Psoas muscle (tissue), 8 donors: ENCODE measurements at places on chromosomes 1 and 21. TPM values are rescaled to one million over a fixed set of nuclear protein-coding genes. Genes with fewer than 3 reads are reported as not detected.

The OBSCN gene
- 1,869 TPM for total RNA-seq

The ANKRD13C gene
- total RNA-seq: 18.1 TPM

The DMRTA2 gene
- total RNA-seq: not detected

The CELA3B gene
- total RNA-seq: 0.42 TPM

The DCST1 gene
- total RNA-seq: not detected

The CNKSR1 gene
- total RNA-seq: 54.8 TPM

The TACSTD2 gene
- 0.12 TPM for total RNA-seq

The GJA4 gene
- total RNA-seq: 9.1 TPM

The ERICH3 gene
- total RNA-seq: not detected

The MYOG gene
- 171 TPM for total RNA-seq

The MRPL39 gene
- 44.5 TPM for total RNA-seq

DNA sequence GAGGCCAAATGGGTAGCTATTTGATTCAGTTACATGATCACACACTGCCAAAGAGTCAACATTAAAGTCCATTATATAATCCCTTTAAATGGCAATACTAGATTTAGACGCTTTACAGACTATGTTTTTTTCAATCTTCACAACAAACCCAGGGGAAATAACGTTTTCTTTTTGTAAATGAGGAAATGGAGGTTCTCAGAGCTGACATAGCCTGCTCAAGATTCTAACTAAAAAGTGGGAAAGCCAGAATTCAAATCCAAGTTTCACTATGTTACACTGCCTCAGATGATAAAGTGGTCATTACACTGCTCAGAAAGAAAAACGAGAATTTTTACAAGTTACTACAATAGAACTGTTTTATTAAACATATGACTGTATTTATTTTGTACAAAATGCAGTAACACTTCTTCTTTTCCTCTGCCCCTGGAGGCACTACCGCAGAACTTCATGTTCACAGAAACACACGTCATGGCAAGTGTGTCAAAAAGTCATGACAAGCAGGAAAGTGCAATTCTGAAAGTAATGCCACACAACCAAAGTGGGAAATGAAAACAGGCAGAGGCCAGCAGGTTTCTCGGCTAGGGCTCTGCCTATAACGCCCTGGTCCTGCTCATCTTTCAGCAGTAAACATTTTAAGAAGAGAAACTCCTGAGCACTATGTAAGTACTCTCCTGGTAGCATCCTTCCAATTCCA lies 19.0 kb downstream of the THEMIS2 start:
- H3K36me3 ChIP-seq: peaks cover 84% of the 10 kb centered on the region
- H3K27ac ChIP-seq: peak overlapping the region; percentile 36
- H3K27me3 ChIP-seq: no peaks in the 10 kb centered on the region
- DNase-seq: no peak
- no peaks in the 10 kb centered on the region for H3K4me1 ChIP-seq

DNA sequence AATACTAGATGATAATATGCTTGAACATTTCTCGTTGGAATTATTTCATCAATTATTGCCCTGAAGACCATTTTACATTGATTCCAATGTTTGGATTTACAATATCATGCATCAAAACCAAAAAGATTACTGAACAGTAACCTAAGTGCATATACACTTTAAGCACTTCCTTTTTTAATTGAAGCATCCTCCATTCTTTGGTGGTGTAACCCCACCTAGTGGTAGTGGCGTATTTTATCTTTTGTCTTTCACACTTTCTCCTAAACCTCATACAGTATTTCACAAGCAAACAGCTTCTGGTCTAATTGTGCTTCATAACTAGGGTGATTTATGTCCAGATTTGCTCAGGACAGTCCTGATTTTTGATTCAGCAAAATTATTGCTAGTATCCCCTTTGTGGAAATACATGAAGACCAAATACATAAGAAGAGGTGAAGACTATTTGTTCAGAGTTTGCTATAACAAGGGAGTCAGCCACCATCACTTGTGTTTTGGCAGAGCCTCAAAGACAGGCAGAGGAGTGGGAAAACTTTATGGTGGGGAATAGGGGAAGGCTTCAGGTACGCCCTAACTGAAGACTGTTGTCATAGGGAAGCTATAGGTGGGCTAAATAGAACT lies 3.4 kb upstream of the NVL start:
- H3K36me3 ChIP-seq: no peaks in the 10 kb centered on the region
- no peak for DNase-seq
- peaks cover 3% of the 10 kb centered on the region for H3K27me3 ChIP-seq
- H3K4me1 ChIP-seq: peaks cover 15% of the 10 kb centered on the region
- no peak overlapping the region for H3K4me3 ChIP-seq

DNA sequence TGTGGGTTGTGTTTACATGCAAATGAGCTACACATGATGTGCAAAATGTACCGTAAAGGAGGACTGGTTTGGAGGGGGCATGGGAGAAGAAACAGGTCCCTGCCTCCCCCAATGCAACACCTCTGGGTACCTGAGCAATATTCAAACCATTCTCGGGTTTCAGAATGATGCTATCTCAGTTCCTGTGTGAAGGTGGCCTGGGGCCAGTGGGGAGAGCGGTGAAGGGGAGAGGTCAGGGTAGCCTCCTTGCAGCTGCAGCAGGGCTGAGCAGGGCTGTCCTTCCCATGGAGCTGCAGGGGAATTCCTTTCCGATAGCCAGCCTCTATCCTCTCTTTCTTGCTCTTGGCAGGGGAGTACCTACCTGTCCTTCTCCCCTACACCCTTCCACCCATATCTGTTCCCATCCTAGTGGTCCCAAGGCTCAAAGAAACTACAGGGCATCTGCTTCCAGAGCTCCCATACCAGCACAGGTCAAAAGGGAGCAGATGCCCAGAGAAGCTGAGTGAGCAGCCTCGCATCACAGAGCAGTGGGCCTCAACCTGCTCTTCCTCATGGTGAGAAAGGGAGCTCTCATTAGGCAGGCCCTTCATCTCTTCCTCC lies 11.9 kb downstream of the MEF2D start:
- H3K36me3 ChIP-seq: peaks cover 22% of the 10 kb centered on the region
- peak overlapping the region; percentile 98 for H3K4me3 ChIP-seq
- H3K27me3 ChIP-seq: no peaks in the 10 kb centered on the region
- peaks cover 91% of the 10 kb centered on the region for H3K4me1 ChIP-seq
- DNase-seq: no peak

GRCh38 chr1:231866392-231867331 lies 240.1 kb downstream of the DISC1 start:
- no peaks in the 10 kb centered on the region for H3K36me3 ChIP-seq
- no peaks in the 10 kb centered on the region for H3K27me3 ChIP-seq
- H3K4me3 ChIP-seq: no peak overlapping the region
- H3K27ac ChIP-seq: no peak overlapping the region
- H3K4me1 ChIP-seq: peaks cover 9% of the 10 kb centered on the region

GRCh38 chr1:240413732-240414131 lies 198.2 kb downstream of the GREM2 start:
- no peaks in the 10 kb centered on the region for H3K36me3 ChIP-seq
- no peak for DNase-seq
- no peak overlapping the region for H3K27ac ChIP-seq
- H3K4me1 ChIP-seq: no peaks in the 10 kb centered on the region
- no peak overlapping the region for H3K4me3 ChIP-seq

DNA sequence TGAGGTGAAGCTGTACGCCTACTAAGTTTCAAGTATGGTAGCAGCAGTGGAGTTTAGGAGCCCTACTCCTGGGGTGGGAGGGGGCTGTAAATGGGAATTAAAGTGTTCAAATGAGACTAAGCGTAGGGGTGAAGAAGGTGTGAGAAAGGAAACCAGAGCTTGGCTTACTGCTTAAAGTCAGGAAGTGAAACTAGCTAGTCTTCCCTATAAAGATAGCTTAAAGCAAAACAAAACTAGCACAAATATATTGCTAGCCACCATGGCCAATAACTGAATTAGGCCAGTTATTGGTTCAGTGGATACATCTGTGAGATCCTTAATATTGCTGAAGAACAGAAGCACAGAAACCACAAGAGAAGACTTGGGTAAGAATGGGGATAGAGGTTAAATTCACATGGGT lies 492.2 kb upstream of the PKN2 start:
- DNase-seq: no peak
- no peak overlapping the region for H3K27ac ChIP-seq
- H3K4me1 ChIP-seq: no peaks in the 10 kb centered on the region
- H3K36me3 ChIP-seq: no peaks in the 10 kb centered on the region

- DNase-seq: no peak
- no peak overlapping the region for H3K4me3 ChIP-seq
- no peaks in the 10 kb centered on the region for H3K27me3 ChIP-seq
Observed at GRCh38 chr1:199667089-199667488, 360.4 kb upstream of the NR5A2 start.

- no peaks in the 10 kb centered on the region for H3K27me3 ChIP-seq
- no peaks in the 10 kb centered on the region for H3K4me1 ChIP-seq
- no peak for DNase-seq
- H3K4me3 ChIP-seq: no peak overlapping the region
- no peaks in the 10 kb centered on the region for H3K36me3 ChIP-seq
Observed at GRCh38 chr21:15333951-15334350, 269.2 kb upstream of the NRIP1 start.

DNA sequence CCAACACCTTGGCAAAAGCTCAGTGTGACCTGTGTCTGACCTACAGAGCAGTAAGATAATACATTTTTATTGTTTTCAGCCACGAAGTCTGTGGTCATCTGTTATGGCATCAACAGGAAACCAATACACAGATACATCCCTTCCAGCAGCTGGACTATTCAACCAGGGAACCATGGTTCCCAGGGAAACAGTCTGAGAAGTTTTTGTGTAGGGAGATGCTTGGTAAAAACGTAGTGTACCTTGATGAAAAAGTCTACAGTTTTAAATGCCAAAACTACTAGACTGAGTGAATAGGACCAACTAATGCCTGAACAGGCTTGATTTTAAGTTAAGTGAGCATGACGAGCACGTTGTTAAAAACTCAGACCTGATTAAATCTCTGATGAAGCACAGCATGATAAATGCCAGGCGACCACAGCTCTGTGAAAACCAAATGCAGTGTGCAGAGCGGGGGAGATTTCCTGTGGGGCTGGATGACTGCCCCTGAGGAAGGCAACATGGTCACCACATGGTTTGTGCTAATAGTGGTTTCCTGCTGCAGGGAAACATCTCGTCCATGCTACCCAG lies 228.9 kb downstream of the TNR start:
- no peak overlapping the region for H3K4me3 ChIP-seq
- H3K27me3 ChIP-seq: no peaks in the 10 kb centered on the region
- DNase-seq: no peak
- no peaks in the 10 kb centered on the region for H3K4me1 ChIP-seq
- H3K27ac ChIP-seq: no peak overlapping the region
- H3K36me3 ChIP-seq: no peaks in the 10 kb centered on the region

GRCh38 chr1:183915625-183916510 lies 110.9 kb downstream of the RGL1 start:
- H3K36me3 ChIP-seq: no peaks in the 10 kb centered on the region
- H3K27me3 ChIP-seq: no peaks in the 10 kb centered on the region
- peaks cover 6% of the 10 kb centered on the region for H3K4me1 ChIP-seq
- peak overlapping the region; percentile 20 for H3K4me3 ChIP-seq
- DNase-seq: peak; percentile 71
- H3K27ac ChIP-seq: no peak overlapping the region

- no peak for DNase-seq
- no peak overlapping the region for H3K4me3 ChIP-seq
- H3K27me3 ChIP-seq: no peaks in the 10 kb centered on the region
Observed at GRCh38 chr1:159315381-159315780, 13.2 kb downstream of the FCER1A start.

DNA sequence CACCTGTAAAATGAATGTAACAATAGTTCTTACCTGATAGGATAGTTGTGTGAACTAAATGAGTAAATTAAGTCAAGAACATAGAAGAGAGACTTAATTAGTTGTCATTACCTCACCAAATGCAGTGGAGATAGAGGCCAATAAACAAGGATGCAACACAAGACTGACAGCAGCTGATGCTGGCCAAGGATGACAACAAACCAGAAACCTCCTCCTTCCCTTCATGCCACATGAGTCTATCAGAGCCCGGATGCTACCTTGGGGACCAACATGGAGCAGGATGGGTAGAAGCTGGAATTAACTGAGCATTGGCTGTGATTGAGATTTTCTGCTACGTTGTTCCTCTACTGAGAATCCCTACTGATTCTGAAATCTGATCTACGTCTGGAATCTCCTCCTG lies 30.3 kb upstream of the USP1 start:
- no peaks in the 10 kb centered on the region for H3K27me3 ChIP-seq
- no peak for DNase-seq
- no peak overlapping the region for H3K4me3 ChIP-seq

GRCh38 chr1:100358210-100358609 lies 5.9 kb downstream of the CDC14A start:
- H3K27ac ChIP-seq: no peak overlapping the region
- no peak for DNase-seq
- H3K27me3 ChIP-seq: no peaks in the 10 kb centered on the region
- peaks cover 44% of the 10 kb centered on the region for H3K4me1 ChIP-seq
- H3K4me3 ChIP-seq: no peak overlapping the region
